ENCODE measurements at places on chromosomes 7 and 10. TPM values are rescaled to one million over a fixed set of nuclear protein-coding genes. Genes with fewer than 3 reads are reported as not detected.

DNA sequence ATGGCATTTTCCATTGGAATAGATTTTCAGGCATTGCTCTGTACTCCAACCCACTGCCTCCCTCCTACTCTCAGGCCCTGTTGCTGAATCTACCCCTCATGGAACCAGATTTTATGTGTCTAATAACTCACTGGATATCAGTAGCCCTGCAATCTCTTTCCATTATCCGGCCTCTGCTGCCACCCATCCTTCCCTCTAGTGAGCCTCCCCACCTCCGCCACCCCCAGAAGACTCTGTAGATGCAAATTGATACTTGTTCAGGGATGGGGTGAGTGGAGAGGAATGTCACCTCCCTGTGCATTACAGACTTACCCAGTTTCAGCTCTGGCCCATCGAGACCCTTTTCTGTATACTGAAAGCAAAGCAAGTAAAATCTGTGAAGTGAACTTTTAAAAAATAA is 52.3 kb upstream of the PHYHIPL start:
- no peaks in the 10 kb centered on the region for H3K4me1 ChIP-seq
- H3K27ac ChIP-seq, result no peak overlapping the region
- no peak overlapping the region for H3K4me3 ChIP-seq
- no peaks in the 10 kb centered on the region for H3K27me3 ChIP-seq

DNA sequence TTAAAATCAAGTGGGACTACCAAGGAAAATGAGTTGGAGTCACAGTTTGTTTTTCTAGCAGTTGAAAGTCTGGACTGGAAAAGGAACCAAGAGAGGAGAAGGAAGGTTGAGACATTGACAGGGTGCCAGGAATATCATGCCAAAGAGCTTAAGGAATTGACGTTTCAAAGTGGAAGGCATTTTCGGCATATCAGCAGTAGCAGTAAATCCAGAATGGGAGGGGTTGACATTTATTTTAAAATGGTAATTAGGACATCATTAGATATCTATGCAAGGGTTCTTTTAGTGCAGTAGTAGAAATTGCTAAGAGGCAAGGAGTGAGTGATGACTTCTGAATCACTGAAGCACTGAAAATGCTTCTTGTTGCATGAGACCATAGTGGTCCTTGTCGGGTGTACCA is 335.9 kb upstream of the PLXDC2 start:
- no peak overlapping the region for H3K4me3 ChIP-seq
- H3K27ac ChIP-seq, result no peak overlapping the region
- no peaks in the 10 kb centered on the region for H3K36me3 ChIP-seq
- H3K4me1 ChIP-seq, result no peaks in the 10 kb centered on the region
- DNase-seq, result no peak
- H3K27me3 ChIP-seq, result no peaks in the 10 kb centered on the region

GRCh38 chr10:43825421-43825820 is 176.7 kb upstream of the ZNF32 start:
- H3K4me3 ChIP-seq, result no peak overlapping the region
- no peaks in the 10 kb centered on the region for H3K4me1 ChIP-seq
- no peak for DNase-seq
- H3K27ac ChIP-seq, result no peak overlapping the region

DNA sequence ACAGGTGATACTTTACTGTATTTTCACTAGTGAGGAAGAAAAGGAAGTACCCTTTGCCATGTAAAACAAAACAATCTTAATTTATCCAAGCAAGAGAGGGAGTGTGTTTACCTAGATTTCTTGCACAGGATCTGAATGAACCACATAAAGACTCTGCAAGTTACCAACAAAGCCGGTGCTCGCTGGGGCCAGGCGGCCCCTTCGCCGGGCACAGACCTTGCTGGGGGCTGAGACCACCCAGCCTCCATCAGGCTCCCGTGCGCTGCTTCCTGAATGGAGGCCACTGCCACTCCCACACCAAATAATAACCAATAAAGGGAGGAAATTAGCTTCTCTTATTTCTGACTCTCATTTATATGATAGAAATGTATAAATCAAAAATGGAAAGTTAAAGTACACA is 625.0 kb upstream of the ADARB2 start:
- no peaks in the 10 kb centered on the region for H3K36me3 ChIP-seq
- no peaks in the 10 kb centered on the region for H3K27me3 ChIP-seq
- no peak overlapping the region for H3K4me3 ChIP-seq

DNA sequence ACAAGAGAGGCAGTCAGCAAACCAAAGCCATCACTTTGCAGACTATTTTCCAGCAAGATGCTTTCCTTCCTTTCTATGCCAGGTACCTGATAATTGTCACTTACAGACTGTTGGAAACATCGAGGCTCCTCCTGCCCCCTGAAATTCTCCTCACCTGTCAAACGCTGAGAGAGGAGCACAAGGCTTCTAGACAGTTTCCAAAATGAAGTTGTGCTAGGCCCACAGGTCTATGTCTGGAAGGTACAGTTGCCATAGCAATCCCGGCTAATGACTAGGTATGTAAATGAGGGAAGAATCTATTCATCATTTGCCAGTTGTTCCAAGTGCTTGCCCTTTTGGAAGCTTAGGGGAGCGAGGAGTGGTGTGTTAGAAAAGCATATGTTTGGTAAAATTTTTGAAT is 334.4 kb downstream of the CALN1 start:
- no peak for DNase-seq
- no peak overlapping the region for H3K4me3 ChIP-seq
- no peaks in the 10 kb centered on the region for H3K27me3 ChIP-seq
- H3K4me1 ChIP-seq, result no peaks in the 10 kb centered on the region

GRCh38 chr10:121426307-121426706 is 171.9 kb downstream of the FGFR2 start:
- no peak for DNase-seq
- no peak overlapping the region for H3K27ac ChIP-seq
- no peaks in the 10 kb centered on the region for H3K27me3 ChIP-seq
- no peak overlapping the region for H3K4me3 ChIP-seq
- H3K36me3 ChIP-seq, result no peaks in the 10 kb centered on the region

GRCh38 chr7:105677817-105678573 is 96.7 kb upstream of the EFCAB10 start:
- no peaks in the 10 kb centered on the region for H3K36me3 ChIP-seq
- peak overlapping the region; percentile 37 for H3K4me3 ChIP-seq
- H3K4me1 ChIP-seq, result peaks cover 50% of the 10 kb centered on the region
- H3K27ac ChIP-seq, result peak overlapping the region; percentile 59
- H3K27me3 ChIP-seq, result no peaks in the 10 kb centered on the region

DNA sequence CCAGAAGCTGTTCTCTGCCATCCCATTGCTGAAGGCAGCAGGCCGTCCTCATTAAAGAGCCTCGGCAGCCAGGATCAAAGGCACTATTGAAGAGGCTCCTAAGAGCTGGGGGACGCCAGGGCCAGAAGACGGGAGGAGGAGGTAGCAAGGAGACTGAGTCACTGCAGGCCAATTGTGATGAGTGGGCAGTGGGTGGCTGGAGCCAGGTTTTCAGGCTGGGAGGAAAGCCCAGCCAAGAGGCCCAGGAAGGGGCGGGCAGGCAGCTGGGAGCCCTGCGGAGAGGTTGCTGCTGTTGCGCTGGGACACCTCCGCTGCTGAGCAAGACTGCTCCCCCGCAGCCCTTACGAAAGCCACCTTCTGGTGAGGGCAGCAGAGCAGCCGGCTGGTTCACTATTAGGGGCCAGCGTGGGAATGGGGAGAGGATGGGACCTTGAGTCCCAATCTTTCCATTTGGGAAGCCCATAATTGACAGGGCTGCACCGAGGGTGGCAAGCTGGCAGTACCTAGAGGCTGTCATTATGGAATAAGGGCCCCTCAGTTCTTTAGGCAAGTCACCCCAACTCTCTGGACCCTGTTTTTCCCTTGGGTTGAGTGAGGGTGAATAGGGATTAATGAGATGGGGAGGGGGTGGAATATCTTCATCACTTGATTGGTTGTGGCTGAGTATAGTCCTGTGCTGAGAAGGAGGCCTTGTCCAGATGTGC is 48.4 kb downstream of the UNC5B start:
- H3K4me3 ChIP-seq, result no peak overlapping the region
- no peak for DNase-seq
- H3K27ac ChIP-seq, result no peak overlapping the region
- no peaks in the 10 kb centered on the region for H3K36me3 ChIP-seq

GRCh38 chr7:24741679-24742505 is 15.4 kb downstream of the GSDME start:
- H3K27me3 ChIP-seq, result no peaks in the 10 kb centered on the region
- H3K36me3 ChIP-seq, result no peaks in the 10 kb centered on the region
- DNase-seq, result no peak
- no peak overlapping the region for H3K27ac ChIP-seq
- H3K4me3 ChIP-seq, result no peak overlapping the region
- no peaks in the 10 kb centered on the region for H3K4me1 ChIP-seq

DNA sequence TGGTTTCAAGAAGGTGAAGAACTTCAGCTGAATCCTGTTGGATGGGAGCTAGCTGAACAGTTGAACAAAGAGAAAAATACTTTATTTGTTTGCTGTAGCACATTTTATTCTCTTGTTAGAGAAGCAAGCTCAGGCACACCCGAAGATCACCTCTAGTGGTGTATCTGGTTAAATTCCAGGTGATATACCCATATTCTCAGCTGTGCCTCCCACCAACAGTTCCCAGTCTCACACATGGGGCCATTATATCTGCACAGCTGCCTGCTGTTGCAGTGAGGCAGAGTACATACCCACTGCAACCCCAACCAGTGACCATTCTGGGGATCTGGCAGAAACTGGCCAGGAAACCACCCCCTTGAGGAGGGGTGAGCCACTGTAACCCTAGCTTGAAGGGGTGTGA is 9.2 kb downstream of the BTAF1 start:
- H3K36me3 ChIP-seq, result peaks cover 26% of the 10 kb centered on the region
- H3K27me3 ChIP-seq, result no peaks in the 10 kb centered on the region
- peaks cover 15% of the 10 kb centered on the region for H3K4me1 ChIP-seq
- no peak for DNase-seq
- no peak overlapping the region for H3K27ac ChIP-seq

DNA sequence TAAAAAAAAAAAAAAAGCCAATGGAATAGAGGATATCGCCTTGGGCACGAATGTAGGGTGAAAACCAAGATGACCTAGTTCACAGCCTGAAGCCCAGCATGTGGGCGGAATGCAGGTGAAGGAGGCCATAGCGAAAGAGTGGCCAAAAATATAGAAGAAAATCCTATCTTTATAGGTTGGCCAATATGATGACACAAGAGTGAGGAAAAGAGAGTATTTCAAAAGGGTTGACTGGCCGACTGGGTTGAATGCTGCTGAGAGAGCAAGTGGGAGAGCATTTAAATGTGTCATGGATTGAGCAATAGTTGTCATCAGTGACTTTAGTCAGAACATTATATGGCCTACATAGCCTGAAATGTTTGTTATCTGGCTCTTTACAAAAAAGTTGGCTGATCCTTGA is 17.2 kb upstream of the GLI3 start:
- H3K4me1 ChIP-seq, result no peaks in the 10 kb centered on the region
- no peaks in the 10 kb centered on the region for H3K27me3 ChIP-seq
- DNase-seq, result no peak
- no peak overlapping the region for H3K27ac ChIP-seq

DNA sequence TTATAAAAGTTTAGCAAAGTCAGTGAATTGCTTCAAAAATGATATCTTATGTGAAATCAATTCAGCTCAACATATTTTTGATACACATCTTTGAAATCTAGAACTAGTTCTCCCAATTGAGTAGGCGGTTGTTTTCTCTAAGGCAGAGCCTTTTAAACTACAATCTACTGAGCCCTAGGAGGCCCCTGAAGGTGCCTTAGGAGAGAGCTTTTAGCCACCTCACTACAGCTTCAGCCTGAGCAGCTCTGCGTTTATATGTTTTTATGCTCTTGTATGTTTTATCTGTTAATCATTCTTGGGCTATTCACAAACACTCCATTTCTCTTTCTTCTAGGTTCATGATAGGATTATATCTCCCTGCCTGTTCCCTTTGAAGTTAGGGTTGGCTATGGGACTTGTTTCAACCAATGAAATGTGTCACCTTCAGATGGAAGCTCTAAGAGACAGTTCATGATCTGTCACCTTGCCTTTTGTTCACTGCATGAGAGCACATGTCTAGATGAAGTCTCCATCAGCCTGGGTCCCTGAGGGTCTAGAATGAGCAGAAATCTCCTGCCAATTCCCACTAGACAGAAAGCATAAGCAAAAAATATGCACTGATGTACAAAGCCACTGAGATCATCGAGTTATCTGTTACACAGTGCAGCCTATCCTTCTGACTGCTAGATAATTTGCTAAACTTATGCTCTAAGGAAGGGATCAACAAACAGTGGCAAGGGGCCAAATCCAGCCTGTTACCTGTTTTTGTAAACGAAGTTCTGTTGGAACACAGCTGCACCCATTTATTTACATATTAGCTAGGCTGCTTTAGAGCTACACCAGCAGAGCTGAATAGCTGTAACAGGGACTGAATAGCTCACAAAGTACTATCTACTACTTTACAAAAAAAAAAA is 128.5 kb upstream of the CDK1 start:
- peaks cover 7% of the 10 kb centered on the region for H3K4me1 ChIP-seq
- no peaks in the 10 kb centered on the region for H3K36me3 ChIP-seq
- H3K4me3 ChIP-seq, result no peak overlapping the region
- H3K27ac ChIP-seq, result peak overlapping the region; percentile 34
- no peaks in the 10 kb centered on the region for H3K27me3 ChIP-seq

- H3K27me3 ChIP-seq, result no peaks in the 10 kb centered on the region
- no peaks in the 10 kb centered on the region for H3K4me1 ChIP-seq
- H3K27ac ChIP-seq, result no peak overlapping the region
- no peak overlapping the region for H3K4me3 ChIP-seq
- no peaks in the 10 kb centered on the region for H3K36me3 ChIP-seq
Observed at GRCh38 chr7:91787931-91788330, 92.6 kb downstream of the MTERF1 start.

GRCh38 chr10:80141696-80142460 is 9.3 kb downstream of the PLAC9 start:
- no peaks in the 10 kb centered on the region for H3K27me3 ChIP-seq
- H3K36me3 ChIP-seq, result no peaks in the 10 kb centered on the region
- no peak for DNase-seq
- H3K4me1 ChIP-seq, result peaks cover 7% of the 10 kb centered on the region

GRCh38 chr10:3238115-3238871 is 65.7 kb upstream of the PITRM1 start:
- no peak overlapping the region for H3K4me3 ChIP-seq
- no peak overlapping the region for H3K27ac ChIP-seq
- no peaks in the 10 kb centered on the region for H3K27me3 ChIP-seq

GRCh38 chr10:3452683-3453361 is 280.2 kb upstream of the PITRM1 start:
- no peak for DNase-seq
- H3K4me1 ChIP-seq, result no peaks in the 10 kb centered on the region
- H3K36me3 ChIP-seq, result no peaks in the 10 kb centered on the region
- peaks cover 6% of the 10 kb centered on the region for H3K27me3 ChIP-seq
- no peak overlapping the region for H3K4me3 ChIP-seq

DNA sequence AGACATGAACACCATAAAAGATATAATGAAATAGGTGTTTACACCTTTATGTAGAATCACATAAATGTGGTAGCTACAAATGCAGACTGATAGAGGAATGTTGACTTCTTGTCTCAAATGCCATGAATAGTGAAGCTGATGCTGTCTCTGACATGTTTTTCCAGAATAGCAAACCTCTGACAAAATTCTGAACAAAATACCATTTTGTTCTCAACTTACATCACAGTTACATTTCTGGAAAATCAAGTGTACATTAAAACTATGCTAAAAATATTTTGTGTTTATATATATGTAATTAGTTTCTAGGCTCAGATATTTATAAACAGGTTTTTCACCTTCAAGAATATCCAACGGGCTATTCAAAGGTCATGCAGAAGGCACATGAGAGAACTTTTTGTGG is 16.8 kb upstream of the PTPN12 start:
- no peak overlapping the region for H3K4me3 ChIP-seq
- no peak for DNase-seq
- H3K27ac ChIP-seq, result no peak overlapping the region
- H3K4me1 ChIP-seq, result no peaks in the 10 kb centered on the region
- peaks cover 6% of the 10 kb centered on the region for H3K27me3 ChIP-seq
- no peaks in the 10 kb centered on the region for H3K36me3 ChIP-seq

ORC5 gene
- 25.4 TPM for total RNA-seq

TOMM7 gene
- 678 TPM for total RNA-seq

DYDC2 gene
- total RNA-seq, result not detected

ITIH2 gene
- total RNA-seq, result not detected

SH2D4B gene
- total RNA-seq, result 0.10 TPM

TAS2R3 gene
- 1.2 TPM for total RNA-seq

Data from naive thymus-derived CD4-positive, alpha-beta T cell (primary cell).